ENCODE measurements at places on chromosomes 11 and 22.

DNA sequence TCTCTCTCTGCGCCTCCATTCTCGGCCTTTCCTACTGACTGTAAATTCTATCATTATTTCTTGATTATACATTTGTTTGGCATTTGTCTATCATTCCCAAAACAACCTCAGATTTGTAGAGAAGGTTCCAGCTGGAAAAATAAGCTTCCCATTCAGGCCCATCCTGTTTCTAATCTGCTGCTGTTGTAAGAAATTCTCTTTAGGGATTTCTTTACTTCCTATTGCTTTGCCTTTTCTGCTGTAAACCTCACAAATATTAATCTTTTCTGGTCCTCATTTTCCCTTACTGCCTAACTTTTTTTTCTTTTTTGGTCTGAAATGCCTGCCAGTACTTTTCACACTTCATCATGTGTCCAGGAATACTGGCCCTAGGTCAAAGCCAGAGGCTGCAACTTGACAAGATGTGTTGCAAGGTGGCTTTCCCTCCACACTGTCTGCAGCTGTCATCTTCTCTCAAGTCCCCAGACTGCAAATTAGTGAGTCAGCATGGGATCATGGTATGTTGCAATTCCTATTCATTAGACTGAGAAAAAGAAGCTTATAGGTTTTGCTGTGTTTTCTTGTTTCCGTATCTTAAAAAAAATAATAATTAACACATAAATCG, 858.7 kb upstream of the CHORDC1 start:
- DNase-seq = no peak

DNA sequence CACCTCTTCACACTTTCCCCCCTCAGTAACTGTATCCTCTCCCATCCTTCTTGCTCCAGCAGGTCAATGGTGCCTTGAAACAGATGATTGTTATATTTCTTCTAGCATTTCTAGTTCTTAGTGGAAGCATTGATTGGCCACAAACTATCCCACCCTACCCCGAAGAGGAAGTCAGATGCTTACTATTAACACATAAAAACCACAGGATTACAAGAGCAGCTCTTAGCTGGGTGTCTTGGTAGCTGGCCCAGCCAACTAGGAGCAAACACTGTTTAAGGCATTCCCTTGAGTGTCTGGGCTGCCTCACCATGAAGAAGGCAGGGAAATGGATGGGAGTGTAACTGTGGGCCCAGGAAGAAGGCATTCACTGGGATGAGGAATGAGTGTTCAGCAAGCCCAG, 176.6 kb downstream of the GRIK4 start:
- no peak for DNase-seq

- DNase-seq = no peak
These were observed 2245.0 kb upstream of the RAG2 start for GRCh38 chr11:38842991-38843390.

DNA sequence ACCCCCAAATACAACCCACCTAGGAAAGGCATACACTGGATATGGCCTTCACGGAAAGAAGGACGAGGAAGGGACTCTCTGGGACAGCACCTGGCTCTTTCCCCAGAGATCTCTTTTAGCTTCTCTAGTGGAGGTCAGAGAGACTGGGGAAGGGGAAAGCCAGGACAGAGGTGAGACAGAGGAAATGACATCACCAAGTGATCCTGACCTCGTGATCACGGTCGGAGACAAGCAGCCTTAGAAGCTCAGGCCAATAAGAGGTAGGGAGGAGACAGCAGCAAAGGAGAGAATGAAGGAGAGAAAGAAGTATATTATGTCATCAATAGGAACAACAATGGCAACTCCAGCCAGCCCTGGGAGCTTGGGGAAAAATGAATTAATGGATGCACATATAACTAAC, 15.4 kb upstream of the TMPRSS13 start:
- no peak for DNase-seq

- no peak for DNase-seq
These were observed 263.3 kb upstream of the SORL1-AS1 start for GRCh38 chr11:121716060-121716459.

- DNase-seq = no peak
These were observed 2.1 kb upstream of the SMIM38 start for GRCh38 chr11:69153661-69154060.

- DNase-seq = no peak
These were observed 53.9 kb downstream of the CTNND1 start for GRCh38 chr11:57815476-57815875.

DNA sequence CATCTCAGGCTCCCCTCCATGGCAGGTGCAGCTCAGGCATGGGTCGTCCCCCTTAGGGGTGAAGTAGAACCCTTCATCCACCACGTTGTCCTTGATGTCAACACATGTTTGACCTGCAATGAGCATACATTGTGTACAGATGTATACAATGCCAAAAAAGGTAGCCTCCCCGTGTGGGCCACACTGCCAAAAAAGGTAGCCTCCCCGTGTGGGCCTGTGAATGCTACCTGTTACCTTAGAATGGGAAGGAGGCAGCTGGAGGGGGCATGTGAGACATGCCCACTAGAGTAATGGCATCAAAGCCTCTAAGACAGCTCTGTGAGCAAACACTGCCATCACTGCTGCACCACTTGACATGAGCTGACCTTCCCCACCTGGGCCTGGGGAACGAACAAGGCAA, 73.7 kb downstream of the DGCR2 start:
- DNase-seq = no peak

- no peak for DNase-seq
These were observed 868 bp upstream of the MYEOV start for GRCh38 chr11:69293087-69293486.

DNA sequence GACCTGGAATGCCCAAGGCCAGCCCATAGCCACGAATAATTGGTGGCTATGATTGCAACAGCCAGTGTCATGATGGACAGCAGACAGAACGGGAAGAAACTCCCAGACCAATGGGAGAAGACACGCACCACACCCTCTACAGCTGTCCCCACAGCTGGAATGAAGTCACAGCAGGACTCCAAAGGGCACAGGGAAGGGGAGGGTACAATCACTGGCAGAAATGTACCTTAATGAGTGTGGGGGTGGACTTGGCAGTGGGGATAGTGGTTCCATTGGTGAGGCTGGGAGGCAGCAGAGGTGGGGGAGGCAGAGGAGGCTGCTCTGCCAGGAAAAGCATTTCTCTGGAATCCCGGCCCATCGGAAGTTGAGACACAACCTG, 52.9 kb downstream of the SGSM3 start:
- DNase-seq = no peak

- no peak for DNase-seq
These were observed 201.9 kb upstream of the UBASH3B start for GRCh38 chr11:122453586-122453985.

- no peak for DNase-seq
These were observed 98.0 kb upstream of the OR5AK2 start for GRCh38 chr11:56890584-56891305.

DNA sequence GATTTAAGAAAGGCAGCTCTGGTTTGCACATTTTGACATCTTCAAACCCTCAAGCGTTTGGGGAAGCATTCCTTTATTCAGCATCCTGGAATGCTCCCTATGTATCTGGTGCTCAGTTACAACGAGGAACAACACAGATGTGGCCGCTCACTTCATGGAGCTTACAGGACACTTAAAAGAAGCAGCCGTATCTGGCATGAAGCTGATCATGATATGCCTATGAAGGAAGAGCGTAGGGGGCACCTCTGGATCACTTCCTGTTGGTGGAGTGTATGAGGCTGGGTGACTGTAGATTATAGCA, 72.3 kb upstream of the TP53I11 start:
- DNase-seq = no peak

GRCh38 chr11:116422556-116422955, 350.2 kb downstream of the BUD13 start:
- no peak for DNase-seq

DNA sequence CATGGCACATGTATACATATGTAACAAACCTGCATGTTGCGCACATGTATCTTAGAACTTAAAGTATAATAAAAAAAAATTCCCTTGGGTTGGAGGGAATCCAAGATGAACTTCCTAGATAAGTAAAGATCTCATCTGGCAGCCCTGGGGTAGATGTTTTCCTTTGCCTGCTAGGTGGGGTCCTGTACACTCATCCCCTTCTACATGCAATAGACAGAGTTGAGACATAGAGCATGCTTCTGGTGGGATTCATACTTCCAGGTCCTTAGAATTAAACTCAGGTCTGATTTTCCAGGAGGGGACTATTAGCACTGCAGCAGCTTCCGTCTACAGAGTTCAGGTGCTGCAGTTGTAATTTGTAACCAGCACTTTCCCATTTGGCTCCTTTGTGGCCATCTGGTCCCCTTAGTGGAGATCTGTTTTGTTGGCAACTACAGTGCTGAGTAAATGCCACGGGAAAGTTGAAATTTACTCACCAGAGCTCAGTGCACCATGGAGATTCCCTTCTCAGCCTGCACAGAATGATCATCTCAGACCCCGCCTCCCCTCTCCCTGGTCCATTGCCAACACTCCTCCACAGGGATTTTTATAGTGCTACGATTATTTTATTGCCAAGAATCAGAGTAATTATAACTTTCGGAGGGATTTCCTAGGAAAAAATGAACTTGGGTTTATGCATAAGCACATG, 220.1 kb upstream of the E2F8 start:
- no peak for DNase-seq

GRCh38 chr22:42848941-42849550, 8.0 kb downstream of the ARFGAP3 start:
- DNase-seq = no peak

DNA sequence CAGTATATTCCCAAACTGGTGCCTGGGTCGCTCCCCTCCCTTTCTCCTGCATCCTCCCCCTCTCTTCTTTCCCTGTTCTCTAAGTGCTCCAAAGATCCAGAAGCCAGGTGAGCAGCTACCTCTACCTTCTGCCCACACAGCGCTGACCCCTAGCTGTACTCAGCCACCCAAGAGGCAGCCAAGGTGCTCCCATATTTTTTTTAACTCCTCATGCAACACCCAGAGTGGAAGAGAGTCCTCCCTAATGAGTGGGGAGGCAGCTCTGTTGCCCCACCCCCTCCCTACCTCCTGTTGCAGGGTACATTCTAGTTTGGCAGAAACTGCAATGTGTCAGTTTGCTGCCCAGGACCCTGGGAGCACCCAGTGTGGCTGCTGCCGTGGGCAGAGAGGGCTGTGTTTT, 40.2 kb downstream of the RPL27A start:
- DNase-seq = no peak

- DNase-seq = no peak
These were observed 77.2 kb upstream of the AKIP1 start for GRCh38 chr11:8833568-8834315.

DNA sequence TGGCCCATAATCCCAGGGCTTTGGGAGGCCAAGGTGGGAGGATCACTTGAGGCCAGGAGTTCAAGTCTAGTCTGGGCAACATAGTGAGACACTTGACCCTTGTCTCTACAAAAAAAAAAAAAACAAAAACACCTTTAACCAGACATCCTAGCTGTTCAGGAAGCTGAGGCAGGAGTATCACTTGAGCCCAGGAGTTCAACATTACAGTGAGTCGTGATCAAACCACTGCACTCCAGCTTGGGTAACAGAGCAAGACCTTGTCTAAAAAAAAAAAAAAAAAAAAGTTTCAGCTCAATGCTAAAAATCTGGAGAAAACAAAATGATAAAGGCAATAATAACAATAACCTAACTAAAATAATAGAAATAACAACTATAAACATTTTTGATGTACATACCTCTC, 22.6 kb upstream of the APLP2 start:
- no peak for DNase-seq

DNA sequence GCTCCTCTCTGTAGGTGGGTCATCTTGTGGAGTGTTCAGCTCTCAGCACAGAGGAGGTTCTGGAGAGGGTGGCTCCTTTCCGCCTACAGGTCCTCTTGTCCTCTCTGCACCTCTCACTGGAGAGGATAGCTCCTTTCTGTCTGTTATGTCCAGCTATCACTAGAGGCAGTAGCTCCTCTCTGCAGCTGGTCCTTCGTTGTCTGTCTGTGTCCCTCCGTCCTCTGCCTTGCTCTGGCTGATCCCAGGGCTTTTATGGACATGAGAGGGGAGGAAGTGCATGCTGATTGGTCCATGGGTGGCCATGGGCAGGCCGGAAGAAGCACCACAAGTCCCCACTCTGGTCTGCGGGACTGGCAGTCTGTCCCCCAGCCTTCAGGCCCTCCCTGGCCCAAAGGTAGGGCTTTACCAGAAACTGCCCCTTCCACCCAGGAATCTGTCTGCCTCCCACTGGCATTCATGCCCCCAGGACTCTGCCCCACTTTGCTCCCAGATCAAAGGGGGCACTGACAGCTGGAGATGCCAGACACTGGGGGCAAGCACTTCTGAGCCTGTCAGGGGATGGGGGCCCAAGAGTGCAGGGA, 38.6 kb upstream of the CALCB start:
- no peak for DNase-seq

DNA sequence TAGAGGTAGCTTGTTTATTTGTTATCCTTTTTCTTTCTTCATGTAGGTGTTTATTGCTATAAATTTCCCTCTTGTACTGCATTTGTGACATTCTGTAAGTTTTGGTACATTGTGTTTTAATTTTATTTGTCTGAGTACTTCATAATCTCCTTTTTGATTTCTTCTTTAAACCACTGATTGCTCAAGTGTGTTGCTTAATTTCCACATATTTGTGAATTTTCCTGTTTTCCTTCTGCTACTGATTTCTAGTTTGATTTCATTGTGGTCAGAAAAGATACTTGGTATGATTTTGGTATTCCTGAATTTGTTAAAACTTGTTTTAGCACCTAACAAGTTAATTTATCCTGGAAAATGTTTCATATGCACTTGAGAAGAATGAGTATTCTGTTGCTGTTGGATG, 15.1 kb downstream of the OR10V1 start:
- DNase-seq = no peak

DNA sequence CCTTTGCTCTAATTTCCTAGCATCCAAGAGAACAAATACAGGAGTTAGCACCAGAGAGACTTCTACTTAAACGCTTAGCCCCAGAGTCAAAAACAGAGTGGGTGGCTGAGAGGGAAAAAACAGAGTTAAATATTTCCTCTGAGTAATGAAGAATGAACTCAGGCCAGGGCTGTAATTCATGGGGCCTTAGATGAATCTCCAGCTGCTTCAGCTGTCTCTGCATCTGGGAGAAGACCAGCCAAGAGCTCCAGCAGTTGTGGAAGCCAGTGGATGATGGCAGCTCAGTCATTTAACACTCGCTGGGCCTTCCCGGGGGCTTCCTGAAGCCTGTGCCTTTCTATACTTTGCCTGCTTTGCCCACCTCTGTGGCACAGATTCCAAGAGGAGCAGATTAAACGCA, 5.7 kb upstream of the ADAMTS15 start:
- no peak for DNase-seq

- DNase-seq = no peak
These were observed 60.3 kb downstream of the SYTL2 start for GRCh38 chr11:85750646-85751045.

DNA sequence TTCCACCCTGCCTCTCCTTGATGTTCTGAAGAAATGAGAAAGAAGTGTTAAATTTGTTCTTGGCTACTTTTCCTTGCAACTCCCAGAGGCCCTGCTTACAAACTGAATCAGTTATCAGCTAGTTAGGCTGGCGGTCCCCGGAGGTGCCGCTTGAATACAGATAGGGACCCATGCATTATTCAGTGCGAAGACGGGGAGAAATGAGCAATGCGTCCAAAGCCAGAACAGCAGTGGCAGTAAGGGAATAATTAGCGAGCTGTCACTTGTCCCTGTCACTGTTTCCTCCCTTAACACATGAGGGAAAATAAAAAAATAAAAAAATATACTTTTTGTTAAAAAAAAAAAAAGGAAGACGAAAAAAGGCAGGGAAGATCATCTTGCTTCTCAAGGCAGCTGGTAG, 528.1 kb downstream of the MN1 start:
- DNase-seq = no peak
